ENCODE measurements at places on chromosomes 16 and 17.

DNA sequence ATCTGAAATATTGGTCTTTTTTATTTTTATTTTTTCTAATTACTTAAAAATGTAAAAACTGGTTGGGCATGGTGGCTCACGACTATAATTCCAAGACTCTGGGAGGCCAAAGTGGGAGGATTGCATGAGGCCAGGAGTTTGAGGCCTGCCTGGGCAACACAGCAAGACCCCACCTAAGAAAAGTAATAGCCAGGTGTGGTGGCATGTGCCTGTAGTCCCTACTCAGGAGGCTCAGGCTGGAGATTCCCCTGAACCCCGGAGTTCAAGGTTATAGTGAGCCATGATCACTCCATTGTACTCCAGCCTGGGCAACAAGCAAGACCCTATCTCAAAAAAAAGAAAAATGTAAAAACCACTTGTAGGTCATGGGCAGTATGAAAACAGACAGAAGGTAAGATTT is 36.8 kb upstream of the CDH3 start:
- ATAC-seq = no peak

DNA sequence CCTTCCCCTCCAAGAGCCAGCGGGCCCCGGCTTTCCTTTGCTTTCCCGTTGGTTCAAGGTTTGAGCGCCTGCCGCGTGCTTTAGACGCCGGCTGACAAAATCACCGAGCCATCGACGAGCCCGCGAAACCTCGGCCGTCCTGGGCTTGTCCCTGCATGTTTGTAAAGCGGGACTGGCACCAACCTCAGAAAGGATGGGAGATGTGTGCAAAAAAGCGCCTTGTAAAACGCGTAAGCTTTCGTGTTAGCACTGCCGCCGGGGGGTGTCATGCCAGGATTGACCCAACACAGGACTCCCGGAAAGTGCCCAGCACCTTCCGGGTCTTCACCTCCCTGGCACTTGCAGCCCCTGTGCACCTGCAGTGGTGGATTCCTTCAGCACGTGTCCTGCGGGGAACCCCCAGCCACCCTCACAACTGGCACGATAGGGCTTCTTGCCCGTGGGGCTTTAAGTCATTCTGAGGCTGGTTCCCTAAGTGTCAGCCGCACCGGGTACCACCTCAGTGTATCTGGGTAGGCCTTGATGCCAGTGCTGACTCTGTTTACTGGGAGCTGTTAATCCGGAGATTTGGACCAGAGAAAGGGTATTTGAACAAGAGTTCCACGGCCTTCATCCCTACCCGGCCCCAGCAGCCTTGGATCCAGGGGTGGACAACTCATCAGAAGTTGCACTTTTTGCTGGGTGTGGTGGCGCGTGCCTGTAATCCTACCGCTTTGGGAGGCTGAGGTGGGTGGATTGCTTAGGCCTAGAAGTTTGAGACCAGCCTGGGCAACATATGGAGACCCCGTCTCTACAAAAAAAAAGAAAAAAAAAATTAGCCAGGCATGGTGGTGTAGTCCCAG is 817 bp downstream of the NDUFAF8 start:
- no peak for ATAC-seq

DNA sequence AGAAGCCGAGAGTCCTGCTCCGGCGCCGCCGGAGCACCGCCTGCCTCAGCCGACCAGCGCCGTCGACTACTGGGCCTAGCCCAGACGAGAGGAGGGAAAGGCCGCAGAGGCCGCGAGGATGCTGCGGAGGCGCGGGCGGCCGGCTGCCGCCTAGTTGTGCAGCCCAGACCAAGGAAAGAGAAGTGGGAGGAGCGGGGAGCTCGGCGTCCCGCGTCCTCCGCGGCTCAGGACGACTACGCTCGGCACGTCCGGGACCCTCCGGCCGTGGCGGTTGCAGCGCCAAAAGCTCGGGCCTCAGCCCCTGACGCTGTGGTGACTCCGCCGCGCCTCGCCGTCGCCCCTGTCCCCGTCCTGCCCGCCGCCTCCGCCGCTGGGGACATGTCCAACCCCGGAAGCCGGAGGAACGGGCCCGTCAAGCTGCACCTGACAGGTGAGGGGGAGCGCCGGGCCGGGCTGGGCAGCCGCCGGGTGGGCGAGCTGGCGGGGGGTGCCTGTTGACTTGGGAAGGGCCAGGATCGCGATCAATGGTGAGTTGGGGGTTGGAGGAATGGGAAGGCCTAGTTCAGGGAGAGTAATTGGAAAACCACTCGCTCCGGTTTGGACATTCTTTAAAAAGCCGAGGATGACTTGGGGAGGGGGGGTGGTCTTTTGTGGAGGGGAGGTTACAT is 37.7 kb downstream of the RNF135 start:
- peak; percentile 92 for ATAC-seq

DNA sequence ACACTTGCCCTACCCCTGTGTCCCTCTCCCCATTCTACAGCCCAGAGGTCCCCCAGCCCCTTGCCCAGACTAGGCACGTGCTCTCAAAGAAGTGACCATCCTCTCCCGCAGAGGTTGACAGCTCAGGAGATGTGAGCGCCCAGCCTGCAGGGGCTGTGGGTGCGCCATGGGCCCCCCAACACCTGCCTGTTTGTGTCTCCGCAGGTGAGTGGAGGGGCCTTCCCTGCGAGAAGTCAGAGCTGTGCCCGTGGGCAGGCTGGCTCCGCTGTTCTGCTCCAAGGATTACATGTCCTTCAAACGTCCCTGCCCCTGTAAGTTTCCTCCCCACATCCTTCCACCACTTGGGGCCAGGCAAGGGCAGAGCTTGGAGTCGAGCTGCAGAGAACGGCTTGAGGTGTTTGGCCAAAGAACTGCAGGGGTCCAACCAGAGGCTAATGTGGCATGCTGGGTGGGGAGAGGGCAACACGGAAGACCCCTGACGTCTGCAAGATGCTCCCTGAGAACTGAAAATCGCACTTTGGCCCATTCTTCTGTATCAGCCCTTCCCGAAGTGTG is 10.4 kb downstream of the BEAN1 start:
- ATAC-seq = no peak

- peak; percentile 90 for ATAC-seq
These were observed 87.8 kb upstream of the NOL11 start for GRCh38 chr17:67629971-67630320.

DNA sequence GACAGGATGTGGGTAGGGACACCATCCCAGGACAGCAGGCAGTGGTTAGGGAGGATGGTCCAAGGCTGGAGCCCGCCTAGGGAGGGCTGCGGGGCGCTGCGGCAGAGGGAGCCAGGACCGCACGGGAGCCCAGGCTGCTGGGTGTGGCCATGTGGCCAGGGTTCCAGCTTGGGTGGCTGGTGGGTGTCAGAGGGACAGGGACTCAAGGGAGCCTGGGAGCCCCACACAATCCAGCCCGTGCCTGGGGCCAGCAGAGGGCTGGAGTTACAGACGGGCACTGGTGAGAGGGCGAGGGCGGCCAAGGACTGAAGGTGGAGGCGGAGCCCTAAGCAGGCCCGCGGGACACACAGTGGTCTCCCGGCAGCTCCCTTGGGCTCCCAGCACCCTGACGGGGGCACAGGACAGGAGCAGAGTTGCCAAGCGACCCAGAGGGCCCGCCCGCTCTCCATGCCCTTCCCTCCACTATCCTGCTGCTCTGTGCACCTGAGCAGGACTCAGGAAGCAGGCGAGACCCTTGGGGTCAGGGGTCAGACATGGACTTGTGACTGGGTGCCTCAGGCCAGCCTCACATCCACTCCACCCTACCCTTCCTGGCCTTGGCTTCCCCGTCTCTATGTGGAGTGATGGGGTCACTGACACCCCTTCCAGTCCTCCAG is 7.1 kb downstream of the MRPL28 start:
- ATAC-seq = peak; percentile 25
